ENCODE measurements at places on chromosomes 6 and 20.

DNA sequence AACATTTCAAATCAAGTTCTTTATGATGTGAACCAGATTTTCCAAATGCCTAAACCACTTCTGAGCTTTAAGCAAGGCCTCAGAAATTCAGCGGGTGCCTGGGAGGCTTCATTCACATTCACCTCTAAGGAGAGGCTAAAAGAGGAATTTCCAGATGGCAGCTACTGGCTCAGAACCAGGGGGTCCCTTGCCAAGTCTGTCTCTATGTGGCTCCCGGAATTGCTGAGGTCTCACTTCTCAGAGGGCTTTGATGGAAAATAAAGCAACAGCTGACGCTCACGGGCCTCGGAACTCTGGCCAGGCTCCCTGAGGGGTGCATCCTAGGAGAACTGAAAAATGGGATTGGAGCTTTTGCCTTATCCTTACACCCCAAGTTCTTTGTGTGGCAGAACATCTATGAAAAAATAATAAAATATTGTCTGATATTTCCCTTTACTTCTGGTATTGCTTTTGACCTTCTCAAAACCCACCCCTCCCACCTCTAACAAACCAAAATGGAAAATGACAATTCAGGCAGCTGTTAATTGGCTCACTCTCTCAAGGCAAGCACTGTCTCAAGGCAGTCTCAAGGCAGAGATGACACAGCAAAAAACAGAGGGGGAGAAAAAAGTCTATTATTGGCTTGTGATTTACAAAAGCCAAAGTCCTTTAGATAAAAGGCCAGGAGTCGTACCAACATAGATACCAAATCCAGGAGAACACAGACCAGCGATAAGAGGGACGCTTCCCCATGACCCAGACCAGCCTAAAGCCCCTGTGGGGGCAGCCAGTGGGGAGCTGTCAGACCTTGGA lies 21.8 kb upstream of the LRRN4 start:
- DNase-seq = no peak

DNA sequence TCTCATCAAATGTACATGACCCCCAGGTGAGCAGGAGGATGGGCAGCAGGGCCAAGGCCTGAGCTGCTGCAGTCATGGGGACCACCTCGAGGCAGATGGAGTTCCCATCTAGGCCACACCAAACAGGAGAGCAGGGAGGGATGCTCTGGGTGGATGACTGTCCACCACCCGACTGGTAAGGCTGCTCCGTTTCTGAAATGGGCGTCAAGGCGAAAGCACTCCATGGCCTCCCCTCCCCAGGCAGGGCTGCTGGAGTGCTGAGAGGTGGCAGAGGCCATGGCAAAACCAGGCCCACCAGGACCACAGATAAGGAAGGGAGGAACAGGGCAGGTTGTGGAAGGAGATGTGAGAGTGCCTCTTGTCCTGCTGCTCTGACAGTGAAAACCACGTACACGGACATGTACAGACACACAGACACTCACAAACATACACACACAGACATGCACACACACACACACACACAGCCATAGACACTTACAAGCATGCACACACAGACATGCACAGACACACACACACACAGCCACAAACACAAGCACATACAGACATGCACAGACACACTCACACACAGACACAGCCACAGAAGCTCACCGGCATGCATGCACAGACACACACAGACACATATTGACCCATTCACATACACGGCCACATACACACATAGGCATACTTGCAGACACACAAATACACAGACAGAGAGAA lies 93.2 kb downstream of the PSMG4 start:
- DNase-seq = no peak

DNA sequence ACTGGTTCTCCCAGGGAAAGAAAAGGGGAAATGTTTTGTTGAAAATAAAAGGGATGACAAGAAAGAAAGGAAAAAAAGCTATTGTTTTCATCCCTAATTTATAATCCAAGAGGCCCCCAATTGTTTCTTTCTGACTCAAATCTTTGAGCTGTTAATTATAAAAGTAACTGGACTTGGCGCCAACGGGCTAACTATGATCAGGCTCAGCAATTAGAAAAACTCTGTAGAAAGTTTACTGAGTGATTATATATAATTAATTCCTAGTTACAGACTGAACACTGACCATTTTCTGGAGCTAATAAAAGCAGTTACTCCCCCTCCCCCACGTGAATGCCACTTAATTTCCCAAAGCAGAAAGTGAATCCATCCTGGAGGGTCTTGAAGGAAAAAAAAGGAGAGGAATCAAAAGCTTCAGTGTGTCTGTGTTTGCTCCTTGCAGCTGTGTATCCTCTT lies 3.2 kb downstream of the ZMYND8 start:
- no peak for DNase-seq

DNA sequence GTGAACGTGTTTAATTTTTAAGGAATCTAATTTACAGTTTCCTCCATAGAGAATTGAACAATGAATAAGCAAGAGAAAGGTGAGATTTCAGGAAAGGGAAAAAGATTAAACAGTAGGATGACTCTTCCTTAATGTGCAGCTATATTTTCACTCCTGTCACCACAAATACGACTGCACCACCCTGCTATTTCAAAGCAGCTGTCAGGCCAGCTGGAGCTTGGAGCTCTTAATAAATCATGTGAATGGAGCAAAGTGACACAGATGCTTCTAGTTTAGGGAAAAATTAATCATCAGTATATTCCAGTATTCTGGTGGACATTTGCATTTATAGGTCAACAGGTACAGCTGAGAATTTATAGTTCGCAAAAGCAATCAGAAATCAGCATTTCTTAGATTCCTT lies 56.5 kb upstream of the PKIB start:
- no peak for DNase-seq

DNA sequence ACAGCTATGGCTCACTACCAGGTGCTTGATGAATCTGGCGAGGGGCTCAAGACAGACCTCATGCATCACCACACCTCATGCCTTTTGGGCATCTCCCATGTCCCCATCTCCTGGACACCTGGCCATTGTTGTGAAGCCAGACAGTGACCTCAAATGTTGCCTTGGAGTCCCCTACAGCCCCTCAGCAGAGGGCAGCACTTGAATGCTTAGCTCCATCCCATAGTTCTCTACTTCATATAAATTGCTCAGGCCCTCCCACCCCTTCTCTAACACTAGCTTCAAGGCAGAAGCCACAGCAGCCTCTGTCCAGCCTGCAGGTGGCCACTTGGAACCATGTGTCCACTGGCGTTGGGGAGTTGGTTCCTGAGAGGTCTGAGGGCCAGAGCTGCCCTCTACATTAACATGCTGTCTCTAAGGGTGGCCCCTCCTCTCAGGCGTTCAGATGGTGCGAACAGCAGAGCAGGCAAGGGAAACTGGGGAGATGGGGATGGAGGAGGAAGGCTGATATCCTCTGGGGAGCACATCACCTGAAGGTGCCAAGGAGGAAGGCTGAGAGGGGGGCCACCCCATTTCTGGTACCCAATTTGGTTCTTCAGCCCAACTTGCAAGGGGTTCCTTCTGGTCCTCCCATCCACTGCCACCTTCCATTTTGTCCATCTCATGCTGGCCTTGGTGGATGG lies 31.3 kb downstream of the MOCS1 start:
- no peak for DNase-seq

GRCh38 chr6:28565823-28566526 lies 40.3 kb downstream of the GPX5 start:
- no peak for DNase-seq

DNA sequence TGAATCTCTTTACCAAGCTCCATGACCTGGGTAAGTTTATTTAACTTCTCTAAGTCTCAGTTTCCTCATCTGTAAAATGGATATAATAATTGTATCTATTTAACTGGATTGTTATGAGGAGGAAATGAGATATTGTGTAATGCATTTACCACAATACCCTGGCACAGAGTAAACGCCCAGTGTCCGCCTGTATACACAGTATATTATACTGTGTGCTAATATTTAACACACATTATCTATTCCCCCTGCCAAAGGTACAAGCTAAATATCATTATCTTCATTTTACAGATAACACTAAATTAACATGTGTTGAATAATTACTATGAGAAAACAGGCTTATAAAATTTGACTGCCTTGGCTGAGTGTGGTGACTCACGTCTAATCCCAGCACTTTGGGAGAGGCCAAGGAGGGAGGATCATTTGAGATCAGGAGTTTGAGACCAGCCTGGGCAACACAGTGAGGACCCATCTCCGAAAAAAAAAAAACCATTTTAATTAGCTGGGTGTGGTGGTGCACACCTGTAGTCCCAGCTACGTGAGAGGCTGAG lies 38.7 kb upstream of the TNFRSF21 start:
- DNase-seq = no peak

DNA sequence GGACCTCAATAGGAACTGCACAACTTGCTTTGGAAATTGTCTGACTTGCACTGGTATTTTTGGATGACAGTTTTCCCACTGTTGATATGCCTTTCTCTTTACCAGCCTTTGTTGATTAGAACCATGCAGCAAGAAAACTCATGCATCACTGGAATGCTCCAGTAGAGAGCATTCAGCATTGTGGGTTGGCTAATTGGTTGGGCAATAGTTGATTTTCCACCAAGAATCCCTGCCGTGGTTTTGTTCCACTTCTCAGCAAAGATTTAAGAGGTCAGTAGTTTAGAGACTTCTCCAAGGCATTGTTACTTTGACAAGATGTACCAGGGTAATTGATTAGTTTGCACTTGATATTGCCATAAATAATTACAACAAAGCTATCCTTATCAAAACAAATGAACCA lies 260.0 kb downstream of the DHX35 start:
- DNase-seq = no peak

GRCh38 chr6:71420095-71420692 lies 131.6 kb downstream of the OGFRL1 start:
- DNase-seq = peak; percentile 62

- DNase-seq = no peak
Observed at GRCh38 chr6:30849903-30850651, 34.2 kb upstream of the DDR1 start.

DNA sequence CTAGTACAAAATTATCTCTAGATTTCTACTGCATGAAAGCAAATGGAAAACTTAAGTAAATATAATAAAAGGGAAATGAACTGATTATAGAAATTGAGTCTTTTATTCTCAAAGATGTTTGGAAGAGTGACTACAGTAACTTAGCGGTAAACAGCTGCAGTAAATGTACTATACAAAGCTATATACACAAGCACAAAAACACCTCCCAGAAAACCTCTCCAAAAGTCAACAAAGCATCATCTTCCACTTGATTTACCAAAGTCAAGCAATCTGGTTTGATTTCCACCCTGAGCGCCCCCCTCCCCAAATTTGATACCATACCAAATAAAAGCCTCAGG lies 142.1 kb upstream of the SHLD1 start:
- DNase-seq = no peak

- DNase-seq = no peak
Observed at GRCh38 chr6:148175550-148176188, 167.0 kb upstream of the SASH1 start.

DNA sequence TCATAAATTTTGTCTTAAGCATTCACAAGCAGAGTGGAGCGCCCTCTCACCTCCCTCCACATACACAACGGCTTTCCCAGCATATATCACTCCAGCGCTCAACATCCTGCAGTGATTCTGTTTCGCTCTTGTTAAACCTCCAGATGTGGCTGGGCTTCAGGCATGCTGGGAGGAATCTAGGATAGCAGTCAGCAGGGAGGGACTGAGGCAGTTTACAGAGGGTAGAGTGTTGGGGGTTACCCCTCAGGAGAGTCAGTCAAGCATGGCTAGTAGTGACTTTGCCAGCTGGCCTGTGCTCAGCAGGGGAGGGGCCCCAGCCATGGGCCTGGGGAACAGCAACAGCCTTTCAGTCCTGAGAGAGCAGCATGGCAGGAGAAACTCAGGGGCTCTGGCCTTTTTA lies 161.4 kb upstream of the FLRT3 start:
- DNase-seq = no peak

DNA sequence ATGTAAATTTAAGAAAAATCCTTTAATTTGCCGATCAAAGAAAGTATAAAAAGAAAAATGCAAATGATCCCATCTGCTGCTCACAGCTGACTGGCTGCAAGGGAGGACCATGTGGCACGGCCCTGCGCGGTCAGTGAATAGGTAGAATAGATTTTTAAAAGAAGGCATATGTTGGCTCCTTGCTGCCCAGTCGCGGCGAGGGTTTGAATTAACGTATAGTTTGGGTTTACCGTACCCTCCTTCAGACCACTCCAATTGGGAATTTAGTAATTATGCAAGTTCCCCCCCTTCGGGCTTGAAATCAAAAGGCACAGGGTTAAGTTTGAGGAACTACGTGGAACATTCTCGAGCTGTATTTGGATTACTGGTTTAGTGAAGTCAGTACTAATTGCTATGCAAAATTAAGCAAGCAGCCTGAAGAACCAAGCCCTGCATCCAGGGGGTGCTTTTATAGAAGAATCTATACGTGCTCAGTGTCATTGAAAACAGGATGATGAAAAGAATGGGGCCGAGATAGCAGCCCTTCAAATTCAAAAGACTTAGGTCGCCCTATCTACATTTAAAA lies 1.1 kb upstream of the BEND3 start:
- DNase-seq = no peak

- DNase-seq = peak; percentile 59
Observed at GRCh38 chr6:2749969-2750600, 637 bp downstream of the MYLK4 start.

DNA sequence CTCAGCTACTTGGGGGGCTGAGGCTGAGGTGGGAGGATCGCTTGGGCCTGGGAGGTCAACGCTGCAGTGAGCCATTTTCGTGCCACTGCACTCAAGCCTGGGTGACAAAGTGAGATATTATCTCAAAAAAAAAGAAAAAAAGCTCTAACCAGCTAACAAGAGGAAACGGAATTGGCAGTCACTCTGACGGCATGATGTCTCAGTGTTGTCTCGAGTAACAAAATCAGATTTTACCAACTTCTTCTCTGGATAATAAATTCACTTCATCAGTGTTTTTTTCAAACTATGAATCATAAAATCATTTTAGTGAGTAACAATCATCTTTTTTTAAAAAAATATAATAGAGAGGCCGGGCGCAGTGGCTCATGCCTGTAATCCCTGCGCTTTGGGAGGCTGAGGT lies 12.6 kb downstream of the KIF16B start:
- DNase-seq = no peak

DNA sequence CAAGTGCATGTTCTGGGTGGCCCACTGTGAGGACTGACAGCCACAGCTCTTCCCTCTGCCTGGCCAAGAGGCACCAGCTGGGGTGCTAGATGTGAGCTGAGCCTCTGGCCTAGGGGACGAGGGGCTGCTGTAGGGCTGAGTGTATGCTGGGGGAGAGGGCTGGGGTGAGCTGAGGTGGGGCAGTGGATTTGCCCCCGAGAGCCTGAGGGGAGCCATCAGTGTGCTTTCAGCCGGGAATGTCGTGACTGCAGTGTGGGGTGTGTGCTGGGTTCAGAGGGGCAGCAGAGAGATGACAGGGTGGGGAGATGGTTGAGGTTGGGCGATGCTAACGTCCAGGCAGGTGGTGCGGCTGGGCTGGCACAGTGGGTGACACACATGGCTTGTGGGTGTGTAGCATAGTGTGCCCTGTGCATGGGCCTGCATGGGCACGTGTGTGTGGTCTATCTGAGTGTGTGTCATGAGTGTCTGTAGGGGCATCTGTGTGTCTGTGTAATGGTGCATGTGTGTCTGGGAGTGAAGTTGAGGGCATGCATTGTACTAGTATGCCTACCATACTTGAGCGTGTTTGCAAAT lies 46.0 kb upstream of the BLCAP start:
- DNase-seq = no peak

- DNase-seq = no peak
Observed at GRCh38 chr20:14566505-14566904, 229.1 kb upstream of the FLRT3 start.

GRCh38 chr20:37556538-37556937 lies 28.9 kb upstream of the BLCAP start:
- no peak for DNase-seq

All from aorta (tissue), 5 donors.